ENCODE measurements at places on chromosomes 6 and 20.

DNA sequence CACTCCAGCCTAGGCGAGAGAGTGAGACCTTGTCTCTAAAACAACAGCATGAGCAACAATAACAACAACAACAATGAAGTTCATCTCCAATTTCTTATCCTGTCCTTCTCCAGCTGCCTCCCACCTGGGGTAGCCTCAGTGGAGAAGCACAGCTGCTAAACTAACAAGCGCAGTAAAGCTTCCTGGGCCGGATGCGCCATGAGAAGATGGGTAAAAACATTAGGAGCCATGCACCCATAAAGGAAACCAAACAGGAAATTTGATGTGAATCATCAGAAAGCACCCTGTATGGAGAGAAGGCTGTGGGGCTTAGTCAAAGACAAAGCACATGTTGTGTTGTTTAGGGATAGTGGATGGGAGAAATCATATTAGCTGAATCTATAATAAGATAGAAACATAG is 61.1 kb upstream of the CCN6 start:
- no peak for DNase-seq

- DNase-seq = no peak
Observed at GRCh38 chr6:9647599-9647998, 767.3 kb downstream of the TFAP2A start.

DNA sequence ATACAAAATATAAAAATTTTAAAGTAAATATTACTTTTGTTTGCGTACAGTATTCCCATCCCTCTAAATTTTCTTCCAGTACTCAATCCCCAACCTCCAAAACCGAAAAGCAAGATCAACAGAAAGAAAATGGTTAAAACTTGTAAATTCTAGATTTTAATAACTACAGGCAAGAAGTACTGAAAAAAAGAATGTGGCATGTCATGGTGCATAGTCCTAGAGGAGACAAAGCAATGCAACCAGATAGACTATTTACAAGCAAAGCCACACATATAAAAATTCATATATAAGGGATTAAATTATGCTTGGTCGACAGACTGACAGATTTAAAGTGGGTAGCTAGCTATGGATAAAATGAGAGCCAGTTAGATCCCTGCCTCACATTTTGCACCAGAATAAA is 56.5 kb upstream of the HFE start:
- no peak for DNase-seq

GRCh38 chr6:169234634-169235033 is 19.0 kb downstream of the THBS2 start:
- no peak for DNase-seq

DNA sequence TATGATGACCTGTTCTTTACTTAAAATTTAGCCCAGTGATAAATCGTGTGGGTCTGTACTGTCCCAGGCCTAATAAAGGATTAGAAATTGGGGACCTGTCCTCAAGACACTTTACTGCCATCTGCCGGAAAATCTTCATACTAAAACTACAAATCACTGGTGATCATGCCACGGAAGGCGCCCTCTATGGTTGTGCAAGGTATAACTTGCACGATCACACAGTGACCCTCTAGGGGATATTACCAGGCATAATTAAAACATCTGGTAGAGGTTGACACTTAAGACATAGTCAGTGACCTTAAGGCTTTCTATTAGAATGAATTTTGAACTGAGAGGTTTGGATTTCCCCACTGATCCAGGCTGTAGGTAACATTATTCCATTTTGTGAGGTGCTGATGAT is 172.6 kb downstream of the BMP2 start:
- no peak for DNase-seq

- no peak for DNase-seq
Observed at GRCh38 chr6:20338156-20338555, 63.5 kb upstream of the E2F3 start.

DNA sequence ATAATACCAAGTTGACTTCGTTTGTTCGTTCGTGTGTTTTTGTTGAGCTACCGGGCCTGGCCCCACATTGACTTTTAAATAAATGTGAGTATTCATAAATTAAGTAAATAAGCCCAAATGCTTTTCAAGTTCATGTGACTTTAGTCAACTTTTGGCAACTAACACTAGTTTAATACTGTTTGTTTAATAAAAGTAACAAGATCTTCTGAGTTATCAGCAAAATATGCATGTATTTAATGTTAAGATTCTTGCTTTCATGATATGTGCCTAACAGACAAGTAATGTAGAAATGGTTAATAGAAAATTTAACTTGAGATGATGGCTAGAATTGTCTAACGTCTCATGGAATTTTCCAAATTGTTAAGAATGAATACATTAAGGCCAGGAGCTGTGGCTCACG is 38.7 kb upstream of the ECI2 start:
- no peak for DNase-seq

- DNase-seq = peak; percentile 88
Observed at GRCh38 chr20:38221119-38221589, 39.4 kb downstream of the KIAA1755 start.

- no peak for DNase-seq
Observed at GRCh38 chr6:168289571-168289962, 30.0 kb downstream of the DACT2 start.

DNA sequence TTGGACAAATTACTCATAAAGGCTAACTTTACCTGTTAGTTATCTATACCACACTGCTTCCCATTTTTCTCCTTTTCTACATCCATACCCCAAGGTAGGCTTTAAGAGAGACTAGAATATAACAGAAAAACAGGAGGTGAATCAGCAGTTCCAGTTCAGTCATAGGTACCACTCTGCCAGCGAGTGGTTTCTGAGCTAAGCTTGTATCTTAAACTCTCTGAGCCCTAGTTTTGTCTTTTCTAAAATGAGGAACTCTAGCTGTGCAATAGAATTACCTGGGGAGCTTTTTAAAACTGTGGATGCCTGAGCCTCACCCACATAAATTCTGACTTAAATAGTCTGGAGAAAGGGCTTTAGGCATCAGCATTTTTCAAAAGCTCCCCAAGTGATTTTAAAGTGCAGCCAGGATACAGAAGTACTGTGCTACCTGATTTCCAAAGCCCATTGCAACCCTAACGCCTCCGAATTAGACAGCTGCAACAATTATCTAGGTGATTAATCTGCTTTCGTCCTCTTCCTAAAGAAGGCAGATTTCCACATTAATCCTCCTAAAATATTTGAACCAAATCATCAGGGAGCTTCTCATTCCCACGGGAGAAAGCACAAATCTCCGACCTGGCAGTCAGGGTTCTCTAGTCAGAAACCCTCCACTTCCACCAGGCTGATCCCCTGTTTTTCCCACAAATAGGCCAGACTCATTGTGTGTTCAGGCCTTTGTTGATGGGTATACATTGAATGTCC is 37.4 kb upstream of the RPL7L1 start:
- DNase-seq = no peak

GRCh38 chr6:5981126-5982026 is 25.3 kb downstream of the NRN1 start:
- DNase-seq = no peak

- no peak for DNase-seq
Observed at GRCh38 chr6:77633471-77633870, 19.4 kb upstream of the MEI4 start.

- no peak for DNase-seq
Observed at GRCh38 chr20:32231245-32231644, 23.6 kb downstream of the POFUT1 start.

- DNase-seq = peak; percentile 22
Observed at GRCh38 chr6:99905209-99906106, 88.6 kb downstream of the MCHR2 start.

GRCh38 chr20:34190679-34191090 is 50.5 kb upstream of the ASIP start:
- peak; percentile 29 for DNase-seq

GRCh38 chr6:347232-347631 is 44.3 kb upstream of the IRF4 start:
- no peak for DNase-seq

DNA sequence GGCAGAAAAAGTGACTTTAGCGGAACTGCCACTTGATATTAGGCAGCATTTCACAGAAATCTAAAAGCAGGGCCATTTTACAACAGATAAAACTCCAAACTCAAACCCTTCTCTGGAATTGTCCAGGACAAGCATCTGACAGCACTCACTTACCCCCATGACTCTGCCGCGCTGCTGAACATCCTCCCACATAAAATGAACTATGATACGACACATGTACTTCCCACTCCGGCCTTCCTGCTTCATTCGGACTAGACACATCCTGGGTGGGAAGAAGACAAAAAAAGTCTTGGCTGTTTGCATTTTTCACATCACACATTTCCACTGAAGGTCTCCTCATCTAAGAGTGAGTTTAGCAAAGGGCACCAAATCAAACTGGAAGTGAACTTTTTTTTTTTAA is 54.8 kb upstream of the FAM83C start:
- no peak for DNase-seq

GRCh38 chr6:56838965-56839364 is 115.9 kb upstream of the BEND6 start:
- no peak for DNase-seq

GRCh38 chr6:137944793-137945498 is 77.9 kb downstream of the TNFAIP3 start:
- DNase-seq = no peak

DNA sequence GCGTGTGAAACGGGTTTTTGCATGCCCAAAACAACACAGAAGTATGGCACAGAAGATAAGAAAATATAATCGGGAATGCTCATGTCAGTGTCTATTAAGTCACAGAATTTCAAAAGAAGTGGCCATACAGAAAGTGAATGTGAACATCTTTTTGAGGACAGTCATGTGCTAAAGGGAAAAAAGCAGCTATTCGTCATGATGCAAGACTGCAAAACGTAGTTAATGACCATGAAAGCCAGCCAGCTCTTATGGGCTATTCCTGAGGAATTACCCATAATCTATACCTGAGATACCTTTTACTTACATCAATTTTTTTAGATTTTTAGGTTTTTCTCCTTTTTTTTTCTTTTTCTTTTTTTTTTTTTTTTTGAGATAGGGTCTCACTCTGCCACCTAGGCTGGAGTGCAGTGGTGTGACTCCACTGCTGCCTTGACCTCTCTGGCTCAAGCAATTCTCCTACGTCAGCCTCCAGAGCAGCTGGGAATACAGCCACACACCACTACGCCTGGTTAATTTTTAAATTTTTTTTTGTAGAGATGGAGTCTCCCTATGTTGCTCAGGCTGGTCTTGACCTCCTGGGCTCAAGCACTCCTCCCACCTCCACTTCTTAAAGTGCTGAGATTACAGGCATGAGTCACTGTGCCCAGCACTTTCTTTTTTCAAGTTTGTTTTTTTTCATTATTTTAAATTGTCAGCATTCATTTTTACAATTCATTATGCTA is 18.1 kb upstream of the ZBP1 start:
- no peak for DNase-seq

GRCh38 chr20:34570859-34571306 is 12.4 kb downstream of the MAP1LC3A start:
- no peak for DNase-seq

GRCh38 chr6:158500016-158500735 is 59.7 kb upstream of the TMEM181 start:
- no peak for DNase-seq

DNA sequence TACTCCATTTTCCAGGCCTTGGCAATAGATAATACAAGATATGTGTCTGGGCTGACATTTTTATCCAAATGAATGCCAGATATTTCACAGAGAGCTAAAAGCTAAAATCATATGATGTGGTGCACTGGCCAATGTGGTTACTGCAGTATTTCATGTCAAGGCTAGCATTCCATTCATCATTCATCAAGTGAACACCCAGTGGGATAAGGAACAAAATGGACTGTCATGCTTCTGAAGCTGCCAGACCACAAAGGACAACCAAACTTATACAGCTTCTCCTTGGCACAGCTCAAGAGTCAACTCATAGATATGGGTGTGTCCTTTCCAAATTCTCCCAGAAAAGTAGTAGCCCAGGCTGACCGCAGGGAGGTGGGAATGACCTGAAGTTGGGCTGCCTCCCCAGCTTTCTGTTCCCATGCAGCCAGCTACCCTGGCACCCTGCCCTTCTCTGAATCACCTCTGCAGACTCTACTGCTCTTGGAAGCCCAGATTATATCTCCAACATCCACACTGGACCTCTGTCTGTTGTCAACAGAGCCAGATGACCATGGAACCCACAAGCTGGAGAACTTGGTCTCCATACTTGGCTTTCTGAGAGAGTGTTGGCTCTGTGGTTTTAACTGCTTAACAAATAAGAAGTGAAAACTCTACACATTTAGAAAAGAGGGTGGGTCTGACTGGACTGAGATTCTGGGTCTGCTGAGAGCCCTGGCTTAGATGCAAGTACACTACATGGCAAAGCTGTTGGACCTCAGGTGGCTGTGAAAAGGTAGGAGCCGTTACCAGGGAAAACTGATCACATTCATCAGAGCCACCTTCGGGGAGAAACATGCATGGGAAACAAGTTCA is 122.8 kb downstream of the ALDH8A1 start:
- DNase-seq = no peak

DNA sequence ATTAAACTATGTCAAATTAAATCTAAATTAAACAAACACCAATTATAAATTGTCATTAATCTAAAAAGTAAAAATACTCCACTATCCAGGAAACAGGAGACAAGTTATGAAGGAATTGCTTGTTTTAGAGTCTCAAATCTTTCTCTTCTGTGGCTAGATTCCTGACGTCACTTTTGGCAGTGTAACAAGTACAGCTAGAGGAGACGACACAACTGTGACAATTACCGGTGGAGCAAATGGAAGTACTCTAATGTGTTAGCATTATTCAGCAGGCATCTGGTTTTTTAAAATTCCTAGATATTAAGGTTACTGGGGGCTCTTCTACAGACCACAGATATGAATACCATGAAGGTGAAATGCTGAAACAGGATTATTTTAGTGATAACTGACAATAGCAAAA is 1042.7 kb downstream of the EPHA7 start:
- no peak for DNase-seq

GRCh38 chr20:37362231-37362792 is 16.4 kb downstream of the SRC start:
- no peak for DNase-seq

GRCh38 chr6:118603372-118603771 is 48.0 kb downstream of the CEP85L start:
- no peak for DNase-seq

DNA sequence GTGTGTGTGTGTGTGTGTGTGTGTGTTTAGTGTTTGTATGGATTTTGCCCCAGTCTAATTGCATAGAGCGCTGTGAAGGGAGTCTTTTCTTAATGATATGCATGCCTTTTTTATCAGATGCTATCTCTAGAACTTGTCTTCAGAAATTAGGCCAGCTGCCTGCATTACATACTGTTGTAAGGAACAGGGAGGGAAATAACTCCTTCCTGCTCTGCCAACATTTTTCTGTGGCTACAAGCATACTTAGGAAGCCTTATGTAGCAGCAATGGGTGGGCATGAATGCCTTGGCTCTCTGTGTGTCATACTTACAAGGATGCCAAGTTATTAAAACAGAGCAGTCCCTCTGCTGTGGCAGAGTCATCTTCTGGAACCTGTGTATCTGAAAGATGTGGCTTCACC is 8.0 kb upstream of the COL21A1 start:
- no peak for DNase-seq

GRCh38 chr6:163468738-163469137 is 54.2 kb downstream of the QKI start:
- DNase-seq = no peak

- no peak for DNase-seq
Observed at GRCh38 chr6:41602422-41602743, 35.9 kb upstream of the MDFI start.

All from GM19239 (cell line).